ENCODE measurements at places on chromosomes 2 and 18.

DNA sequence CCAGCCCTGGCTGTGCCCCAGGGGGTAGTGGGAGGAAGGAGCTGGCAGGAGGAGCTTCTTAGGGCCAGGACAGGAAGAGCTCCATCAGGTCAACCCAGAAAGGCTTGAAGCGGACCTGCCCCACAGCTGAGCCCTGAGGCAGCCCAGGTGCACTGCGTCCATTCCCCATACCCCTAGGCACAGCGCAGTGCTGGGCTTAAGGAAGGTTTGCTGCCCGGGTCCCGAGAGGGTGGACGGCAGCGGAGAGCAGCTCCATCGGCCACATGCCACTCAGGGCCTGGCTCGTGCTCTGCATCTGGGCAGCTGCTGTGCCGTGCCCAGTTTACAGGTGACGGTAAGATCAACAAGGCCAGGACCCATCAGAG, 26.4 kb downstream of the DNMT3A start:
- no peak for DNase-seq

GRCh38 chr2:26067980-26068507, 34.2 kb downstream of the RAB10 start:
- no peak for DNase-seq

DNA sequence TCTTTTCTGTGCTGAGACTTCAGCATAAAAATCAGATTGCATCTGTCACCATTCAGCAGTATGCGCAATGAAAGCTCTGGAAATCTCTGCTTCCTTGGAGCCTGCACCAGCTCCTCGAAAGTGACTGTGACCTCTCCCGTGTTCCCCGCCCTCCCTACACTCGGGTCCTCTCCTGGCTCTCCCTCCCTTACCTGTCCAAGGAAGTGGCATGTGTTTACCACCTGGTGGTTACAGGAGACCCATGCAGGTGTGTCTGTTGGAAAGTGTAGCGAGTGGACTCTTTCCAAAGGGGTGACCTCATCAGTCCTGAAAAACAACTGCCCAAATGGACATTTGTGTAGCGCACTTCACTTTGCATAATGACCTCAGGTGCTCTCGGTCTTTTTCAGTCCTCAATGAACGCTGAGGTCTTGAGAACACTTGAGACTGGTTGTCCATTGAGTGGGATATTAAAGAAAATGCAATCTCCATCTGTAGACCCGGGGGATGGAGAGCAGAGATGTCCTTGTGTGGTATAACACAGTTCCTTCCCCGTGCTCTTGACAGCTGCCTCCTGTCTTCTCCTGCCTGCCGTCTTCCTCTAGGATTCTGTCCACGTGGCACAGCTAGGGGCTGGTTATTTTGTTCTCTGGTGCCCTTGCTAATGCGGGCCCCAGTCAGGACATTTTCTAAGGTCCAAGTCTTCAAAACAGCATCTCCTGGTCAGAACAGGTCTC, 133.2 kb downstream of the ACKR3 start:
- no peak for DNase-seq

GRCh38 chr18:34809451-34810072, 99.5 kb downstream of the DTNA start:
- no peak for DNase-seq

DNA sequence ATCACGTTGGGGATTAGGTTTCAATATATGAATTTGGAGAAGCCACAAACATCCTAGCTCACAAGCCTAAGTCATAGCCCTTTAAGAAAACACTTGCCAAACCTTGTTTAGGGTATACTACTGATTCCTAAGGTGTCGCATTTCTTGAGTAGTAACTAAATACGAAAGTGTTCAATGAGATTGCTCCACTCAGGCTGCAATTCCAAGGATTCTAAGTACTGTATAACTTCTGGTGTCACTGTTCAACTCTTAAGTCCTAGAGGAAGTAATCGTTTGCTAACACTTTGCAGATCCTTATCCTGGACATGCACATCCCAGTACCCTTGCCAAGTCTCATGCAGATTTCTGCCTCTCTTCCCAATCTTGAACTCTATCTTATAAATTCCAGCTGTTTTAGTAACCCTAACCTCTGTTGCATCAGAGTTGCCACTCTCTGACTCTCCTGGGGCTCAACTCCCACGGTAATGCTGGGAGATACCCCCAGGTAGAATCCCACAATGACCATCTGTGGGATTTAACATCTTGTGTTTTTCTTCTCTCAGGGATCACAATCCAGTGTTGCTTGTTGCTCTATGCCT, 122.4 kb downstream of the HIBCH start:
- DNase-seq: no peak

DNA sequence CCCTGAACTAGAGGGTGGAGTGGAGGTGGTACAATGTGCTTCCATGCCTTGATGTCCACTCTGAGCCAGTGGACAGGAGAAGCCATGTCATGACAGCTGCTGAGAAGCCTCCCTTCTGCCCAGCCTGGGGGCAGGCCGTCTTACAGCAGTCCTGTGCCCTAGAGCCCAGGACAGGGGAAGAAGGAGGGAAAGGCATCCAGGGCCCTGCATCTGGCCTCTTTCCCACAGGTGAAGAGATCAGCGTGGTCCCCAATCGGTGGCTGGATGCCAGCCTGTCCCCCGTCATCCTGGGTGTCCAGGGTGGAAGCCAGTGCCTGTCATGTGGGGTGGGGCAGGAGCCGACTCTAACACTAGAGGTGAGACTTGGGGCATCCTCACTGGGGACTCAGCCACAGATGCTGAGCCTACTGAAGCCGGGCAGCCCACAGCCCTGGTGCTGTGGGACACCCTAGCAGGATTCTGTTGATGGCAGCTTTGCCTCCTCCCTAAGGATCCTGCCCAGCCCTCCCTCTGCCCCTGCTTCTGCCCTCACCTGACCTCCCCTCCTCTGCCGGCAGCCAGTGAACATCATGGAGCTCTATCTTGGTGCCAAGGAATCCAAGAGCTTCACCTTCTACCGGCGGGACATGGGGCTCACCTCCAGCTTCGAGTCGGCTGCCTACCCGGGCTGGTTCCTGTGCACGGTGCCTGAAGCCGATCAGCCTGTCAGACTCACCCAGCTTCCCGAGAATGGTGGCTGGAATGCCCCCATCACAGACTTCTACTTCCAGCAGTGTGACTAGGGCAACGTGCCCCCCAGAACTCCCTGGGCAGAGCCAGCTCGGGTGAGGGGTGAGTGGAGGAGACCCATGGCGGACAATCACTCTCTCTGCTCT, 3.1 kb downstream of the IL36RN start:
- no peak for DNase-seq

DNA sequence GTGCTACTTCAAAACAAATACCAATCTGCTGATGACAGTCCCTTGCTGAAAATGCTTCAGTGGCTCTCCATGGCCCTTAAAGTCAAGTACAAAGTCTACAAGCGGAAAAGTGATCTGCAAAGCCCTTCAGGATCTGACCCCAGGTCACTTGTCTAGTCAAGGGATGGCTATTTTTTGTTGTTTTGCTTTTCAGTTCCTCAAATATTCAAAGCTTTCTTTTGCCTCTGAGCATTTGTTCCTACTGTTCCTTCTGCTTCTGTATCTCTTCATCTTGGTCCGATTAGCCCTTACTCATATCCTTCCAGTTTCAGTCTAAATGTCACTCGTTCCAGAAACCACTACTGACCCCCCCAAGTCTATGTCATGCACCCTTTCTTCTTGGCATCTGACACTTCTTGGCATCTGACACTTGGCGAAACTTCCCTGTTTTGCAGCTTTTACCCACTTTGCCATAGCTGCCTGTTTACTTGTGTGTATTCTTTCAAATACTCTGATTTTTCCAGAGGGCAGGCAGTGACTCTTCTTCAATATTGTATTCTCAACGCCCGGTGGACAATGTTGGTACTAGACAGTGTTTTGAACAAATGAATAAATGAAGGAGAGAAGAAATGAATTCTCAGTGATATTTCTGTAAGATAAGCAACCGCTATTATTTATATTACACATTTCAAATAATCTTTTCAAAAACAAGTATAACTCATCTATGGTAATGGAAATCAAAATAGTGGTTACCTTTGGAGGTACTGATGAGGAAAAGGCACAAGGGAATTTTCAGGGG, 175.9 kb upstream of the FN1 start:
- DNase-seq: no peak

DNA sequence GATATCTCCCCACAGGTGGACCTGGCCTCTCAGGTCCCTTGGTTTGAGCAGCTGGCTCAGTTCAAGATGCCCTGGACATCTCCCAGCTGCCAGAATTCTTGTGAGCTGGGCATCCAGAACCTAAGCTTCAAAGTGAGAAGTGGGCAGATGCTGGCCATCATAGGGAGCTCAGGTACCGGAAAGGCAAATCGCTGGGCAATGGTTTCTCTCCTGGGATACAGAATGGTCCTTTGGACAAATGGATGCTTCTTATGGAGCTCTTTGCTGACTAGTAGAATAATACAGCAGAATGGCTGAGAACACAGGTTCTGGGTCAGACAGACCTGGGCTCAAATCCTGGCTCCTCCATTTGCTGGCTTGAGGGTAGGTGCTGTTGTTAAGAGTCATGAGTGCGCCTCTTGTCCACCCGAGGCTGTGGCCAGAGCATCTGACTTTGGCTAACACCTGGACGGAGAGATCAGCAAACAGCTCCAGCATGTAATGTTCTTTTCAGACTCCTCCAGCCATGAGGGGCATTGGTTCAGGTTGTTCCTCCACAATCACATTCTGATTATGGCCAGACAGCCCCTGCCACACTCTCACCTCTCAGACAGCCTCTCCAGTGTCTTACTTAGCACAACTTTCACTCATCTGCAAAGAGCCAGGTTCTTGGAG, 7.5 kb downstream of the ABCG8 start:
- no peak for DNase-seq

DNA sequence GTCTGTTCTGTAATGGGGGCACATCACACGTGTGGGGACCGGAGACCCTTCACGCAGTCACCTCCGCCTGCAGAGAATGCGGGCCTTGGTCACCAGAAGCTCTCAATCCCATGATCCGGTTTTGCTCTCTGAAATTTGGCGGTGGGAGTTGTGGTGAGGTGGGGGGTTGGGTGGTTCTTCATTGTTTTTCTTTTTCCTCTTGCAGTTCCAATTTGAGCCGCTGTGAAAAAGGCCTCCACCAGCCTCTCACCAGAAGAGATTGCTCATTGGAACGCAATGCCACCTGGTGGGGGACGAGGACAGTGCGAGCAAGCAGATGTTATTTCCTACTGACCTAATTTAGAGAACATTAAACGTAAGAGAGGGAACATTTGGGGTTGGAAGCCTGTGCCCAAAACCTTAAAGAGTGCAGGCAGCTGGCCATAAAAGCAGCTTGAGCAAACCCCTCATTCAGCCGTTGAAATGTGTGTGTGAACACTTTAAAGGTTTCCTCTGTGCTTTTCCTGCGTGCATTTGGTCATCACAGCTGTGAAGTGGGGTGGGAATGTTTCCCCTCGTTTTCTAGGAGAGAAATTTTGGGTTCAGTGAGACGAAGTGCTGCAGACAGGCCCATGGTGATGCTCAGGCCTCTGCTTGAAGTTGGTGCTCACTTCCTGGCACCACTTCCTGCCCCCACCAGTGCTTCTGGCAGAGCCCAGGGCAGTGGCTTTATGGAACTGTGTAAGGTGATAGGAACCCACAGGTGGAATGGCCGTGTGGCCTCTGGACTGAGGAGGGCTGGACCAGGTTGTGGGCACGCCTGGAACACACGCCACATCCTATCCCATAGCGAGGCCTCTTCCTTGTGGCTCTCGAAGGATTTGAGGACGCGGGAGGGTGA, 61.7 kb downstream of the ZCCHC2 start:
- peak; percentile 47 for DNase-seq

DNA sequence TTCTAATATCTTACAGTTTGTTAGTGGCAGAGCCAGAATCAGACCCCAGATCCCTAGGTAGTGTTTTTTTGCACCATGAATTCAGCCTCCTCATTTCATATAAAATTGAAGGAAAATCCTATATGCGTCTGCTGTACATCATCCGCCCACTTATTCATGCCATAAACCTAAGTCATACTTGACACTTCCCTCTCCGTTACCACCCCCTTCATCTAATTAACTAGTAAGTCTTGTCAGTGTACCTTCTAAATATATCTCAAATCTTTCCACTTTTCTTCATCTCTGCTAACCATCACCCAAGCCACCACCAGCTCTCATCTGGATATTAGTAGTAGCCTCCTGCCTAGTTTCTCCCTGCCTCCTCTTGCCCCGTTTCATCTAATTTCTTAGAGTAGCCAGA, 248.7 kb upstream of the SIX3 start:
- DNase-seq: no peak

GRCh38 chr2:29485631-29486030, 370.4 kb downstream of the CLIP4 start:
- no peak for DNase-seq

- no peak for DNase-seq
Observed at GRCh38 chr2:3493615-3494007, 25.7 kb downstream of the ADI1 start.

DNA sequence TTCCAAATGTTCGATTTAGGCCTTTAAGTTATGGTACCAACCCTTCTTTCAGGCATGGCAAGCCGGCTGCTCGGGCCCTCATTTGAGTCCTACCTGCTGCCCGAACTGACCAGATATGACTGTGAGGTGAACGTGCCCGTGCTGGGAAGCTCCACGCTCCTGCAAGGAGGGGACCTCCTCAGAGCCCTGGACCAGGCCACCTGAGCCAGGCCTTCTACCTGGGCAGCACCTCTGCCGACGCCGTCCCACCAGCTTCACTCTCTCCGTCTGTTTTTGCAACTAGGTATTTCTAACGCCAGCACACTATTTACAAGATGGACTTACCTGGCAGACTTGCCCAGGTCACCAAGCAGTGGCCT, 87.2 kb downstream of the EPAS1 start:
- DNase-seq: no peak

- DNase-seq: no peak
Observed at GRCh38 chr2:1248187-1248586, 165.1 kb upstream of the TPO start.

DNA sequence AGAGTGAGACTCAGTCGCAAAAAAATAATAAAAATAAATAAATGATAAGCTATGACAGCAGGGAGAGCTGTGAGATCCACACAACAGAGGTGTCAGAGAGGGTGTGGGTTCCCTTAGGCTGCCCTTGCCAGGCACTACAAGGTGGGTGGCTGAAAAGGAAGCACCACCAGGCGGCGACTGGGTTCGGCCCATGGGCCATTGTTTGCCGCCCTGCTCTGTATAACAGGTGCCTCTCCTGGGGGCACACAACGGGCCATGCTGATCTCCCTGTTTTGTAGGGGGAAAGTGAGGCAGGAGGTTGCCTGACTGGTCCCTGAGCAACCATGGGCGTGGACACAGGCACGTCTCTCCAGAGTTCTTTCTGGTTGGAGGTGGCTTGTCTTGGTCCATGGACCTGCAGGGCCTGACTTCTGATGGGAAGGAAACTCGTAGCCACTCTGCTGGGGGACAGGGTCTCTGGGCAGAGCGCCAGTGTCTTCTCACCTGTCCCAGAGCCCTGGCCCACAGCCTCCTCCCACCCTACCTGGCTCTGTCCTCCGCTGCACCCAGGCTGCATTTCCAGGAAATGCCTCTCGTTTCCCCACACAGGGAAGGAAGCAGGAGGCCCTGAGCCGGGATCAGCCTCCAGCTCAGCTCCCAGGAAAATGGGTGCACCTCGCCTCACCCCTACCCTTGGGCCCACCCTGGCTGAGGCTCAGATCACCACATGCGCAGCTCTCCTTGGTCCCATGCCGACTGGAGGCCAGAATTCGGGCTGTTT, 109.6 kb upstream of the ODC1 start:
- DNase-seq: no peak
